ENCODE measurements at places on chromosomes 1 and 21.

GRCh38 chr1:168141871-168142385 lies 5.2 kb upstream of the GPR161 start:
- no peak for DNase-seq

- DNase-seq = peak; percentile 24
These were observed 65.9 kb downstream of the LAMC1 start for GRCh38 chr1:183089025-183089639.

DNA sequence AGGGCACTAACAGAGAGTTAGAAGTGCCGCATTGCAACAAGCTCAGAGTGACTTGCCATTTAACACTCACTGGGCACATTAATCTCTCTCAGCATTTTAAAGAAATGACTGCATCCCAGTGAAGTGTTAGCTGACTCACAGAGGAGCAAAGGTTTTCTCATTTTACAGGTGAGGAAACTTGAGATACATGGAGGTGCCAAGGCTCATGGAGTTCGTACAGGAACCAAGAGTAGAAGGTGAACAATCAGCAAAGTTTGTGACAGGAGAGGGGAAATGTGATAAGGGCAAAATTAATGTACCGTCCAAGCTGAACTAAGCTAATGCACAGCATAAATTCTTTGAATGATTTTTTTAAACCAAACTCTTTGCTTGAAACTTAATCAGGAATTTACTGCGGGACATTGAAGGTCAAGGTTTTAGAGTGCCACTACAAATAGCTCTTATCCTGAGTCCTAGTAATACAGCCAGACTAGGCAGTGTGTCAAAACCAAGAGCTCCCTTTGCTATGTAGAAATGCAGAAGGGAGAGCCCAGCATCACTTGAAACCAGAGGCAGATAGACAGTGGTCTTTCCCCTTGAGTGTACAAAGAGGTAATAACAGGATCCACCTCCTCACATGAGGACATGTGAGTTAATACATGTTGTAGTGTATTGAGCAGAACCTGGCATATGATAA lies 22.4 kb upstream of the NTPCR start:
- no peak for DNase-seq

GRCh38 chr1:8970870-8971337 lies 25.2 kb downstream of the CA6 start:
- peak; percentile 46 for DNase-seq

DNA sequence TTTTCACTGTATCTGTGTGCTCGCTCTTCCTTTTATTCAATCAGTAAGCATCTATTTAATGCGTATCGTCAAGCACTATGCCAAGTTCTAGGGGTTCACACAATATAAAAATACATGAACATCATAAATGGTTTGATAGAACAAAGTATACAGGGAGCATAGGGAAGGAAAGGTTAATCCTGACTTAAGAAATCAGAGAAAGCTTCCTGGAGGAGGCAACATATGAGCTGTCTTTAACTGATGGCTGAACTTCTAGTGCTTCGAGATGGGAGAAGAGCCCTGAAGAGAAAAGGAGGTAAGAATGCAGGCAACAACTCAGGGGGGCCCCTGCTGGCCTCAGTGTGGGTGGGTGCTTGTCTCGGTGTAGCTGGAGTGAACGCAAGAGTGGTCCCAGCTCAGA lies 63.6 kb upstream of the GALNT2 start:
- no peak for DNase-seq

DNA sequence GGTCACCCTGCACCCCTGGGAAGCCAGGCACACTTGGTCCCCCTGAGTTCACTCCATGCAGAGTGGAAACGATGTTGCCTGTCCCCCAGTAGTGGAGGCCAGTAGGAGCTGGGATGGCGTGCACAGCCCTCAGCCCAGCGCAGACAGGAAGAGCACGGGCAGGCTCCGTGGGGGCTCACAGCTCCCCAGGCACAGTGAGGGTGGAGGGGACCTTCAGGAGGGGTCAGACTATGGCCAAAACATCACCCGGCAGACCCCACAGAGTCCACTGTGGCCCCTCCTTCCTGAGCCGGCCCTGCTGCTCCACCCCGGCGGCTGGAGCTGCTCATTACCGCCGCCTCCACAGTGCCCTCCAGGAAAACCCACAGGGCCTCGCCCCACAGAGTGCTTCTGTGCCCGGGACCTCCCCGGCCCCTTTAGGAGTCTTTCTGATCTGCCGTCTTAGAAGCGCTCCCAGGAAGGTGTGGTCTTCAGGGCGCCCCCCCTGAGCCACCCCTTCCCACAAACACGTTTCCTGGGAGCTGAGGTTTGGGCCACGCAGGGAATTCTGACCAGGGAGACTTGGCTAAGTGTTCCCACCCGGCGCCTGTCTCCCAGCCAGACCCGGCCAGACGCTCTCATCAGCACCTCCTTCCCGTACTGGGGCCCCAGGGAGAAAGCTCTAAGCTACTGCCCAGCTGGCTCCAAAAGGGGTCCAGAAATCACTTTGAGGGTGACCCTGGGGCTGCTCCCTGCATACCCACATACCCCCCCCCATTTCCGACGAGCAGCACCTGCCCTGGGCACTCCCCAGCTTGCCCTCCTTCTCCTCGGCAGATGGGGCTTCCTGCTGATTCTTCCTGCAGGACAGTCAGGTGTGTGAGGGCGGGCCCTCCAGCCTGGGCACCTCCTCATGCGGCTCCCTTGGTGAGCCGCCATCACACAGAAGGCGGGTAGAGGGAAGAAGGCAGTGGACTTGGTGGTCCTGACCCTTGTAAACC lies 38.8 kb downstream of the RIPK4 start:
- no peak for DNase-seq

Data from M059J (cell line).